Anterior cingulate cortex (tissue), 58 donors: ENCODE measurements at places on chromosomes 2 and 18.

GRCh38 chr2:43328832-43329231 is 102.4 kb upstream of the ZFP36L2 start:
- no peak for DNase-seq

- DNase-seq = no peak
These were observed 17.1 kb downstream of the RBM44 start for GRCh38 chr2:237815637-237816036.

- no peak for DNase-seq
These were observed 154.0 kb downstream of the TRIB2 start for GRCh38 chr2:12870692-12871091.

DNA sequence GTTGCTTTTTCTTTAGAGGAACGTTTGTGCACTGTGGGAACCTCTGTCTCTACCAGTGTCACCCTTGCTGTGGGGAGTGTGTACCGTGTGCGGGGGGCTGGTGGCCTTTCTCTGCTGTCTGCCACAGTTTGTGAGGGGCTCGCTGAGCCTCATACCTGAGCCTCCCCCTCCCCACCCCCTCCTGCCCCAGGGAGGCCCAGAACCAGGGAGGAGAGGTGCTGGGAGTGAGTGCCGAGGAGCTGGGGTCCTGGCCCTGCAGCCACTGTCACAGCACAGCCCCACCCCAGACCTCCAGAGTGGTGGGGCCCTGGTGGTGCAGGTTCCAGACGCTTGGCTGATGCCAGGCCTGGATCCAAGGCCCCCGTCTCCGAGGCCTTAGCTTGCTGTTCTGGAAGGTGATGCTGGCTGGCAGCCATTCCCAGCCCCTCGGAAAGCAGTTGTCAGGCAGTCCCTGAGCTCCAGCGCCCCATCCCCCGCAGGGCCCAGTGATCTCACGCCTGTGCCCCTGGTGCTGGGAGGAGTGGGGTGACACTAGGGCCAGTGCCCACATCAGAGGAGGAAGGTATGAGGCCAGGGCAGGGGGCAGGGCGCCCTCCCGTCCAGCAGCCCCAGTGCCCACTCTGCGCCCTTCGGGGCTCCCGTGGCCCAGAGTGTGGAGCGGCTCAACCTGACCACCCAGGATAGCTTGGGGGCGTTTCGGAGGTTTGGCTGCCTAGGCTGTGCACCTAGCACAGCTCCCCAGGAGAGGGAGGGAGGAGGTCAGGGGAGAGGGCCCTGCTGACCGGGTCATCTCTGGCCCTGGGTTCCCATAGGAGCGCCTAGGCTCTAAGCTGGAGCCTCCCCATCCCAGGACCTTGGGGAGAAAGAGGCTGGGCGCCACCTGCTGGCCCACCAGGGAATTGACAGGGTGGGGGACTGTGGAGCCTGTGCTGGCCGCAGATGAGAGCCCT is 53.0 kb upstream of the ALPP start:
- peak; percentile 45 for DNase-seq

DNA sequence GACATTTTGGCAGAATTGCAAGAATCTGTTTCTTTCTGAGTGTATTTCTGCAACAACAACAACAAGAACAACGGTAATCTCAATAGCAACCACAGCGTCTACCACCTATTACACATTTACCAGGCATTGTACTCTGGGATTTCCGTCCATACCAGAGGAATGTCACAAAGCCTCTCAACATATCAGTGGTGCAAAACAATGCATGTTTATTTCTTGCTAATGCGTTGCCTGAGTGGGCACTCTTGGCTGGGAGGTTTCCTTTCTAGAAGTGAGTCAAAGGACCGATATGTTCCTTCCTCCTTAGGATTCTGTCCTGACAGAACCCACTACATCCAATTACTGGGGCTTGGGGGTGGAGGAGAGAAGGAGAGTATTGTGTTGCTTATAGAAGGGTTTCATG is 585.6 kb downstream of the TSN start:
- no peak for DNase-seq

DNA sequence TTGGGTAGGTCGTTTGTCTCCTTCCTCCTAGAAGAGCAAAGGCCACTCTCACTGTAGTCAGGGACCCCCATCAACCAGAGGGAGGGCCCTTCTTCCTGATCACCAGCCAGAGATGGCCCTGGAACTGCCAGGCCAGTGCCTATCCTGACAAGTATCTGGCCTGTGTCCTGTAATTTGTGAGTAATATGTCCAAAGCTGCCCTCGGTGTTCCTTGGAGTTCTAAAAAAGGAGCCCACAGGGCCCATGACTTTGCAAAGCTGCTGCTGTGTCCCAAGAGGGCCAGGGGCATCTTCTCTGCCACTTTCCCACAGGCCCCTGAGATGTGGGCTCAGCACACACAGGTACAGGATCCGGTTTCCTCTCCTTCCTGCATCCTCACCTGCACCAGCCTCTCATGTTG is 212.4 kb downstream of the SEPTIN10 start:
- no peak for DNase-seq

GRCh38 chr18:7662866-7663265 is 95.8 kb downstream of the PTPRM start:
- DNase-seq = no peak

- DNase-seq = no peak
These were observed 318.2 kb upstream of the NRXN1 start for GRCh38 chr2:51350100-51350499.

DNA sequence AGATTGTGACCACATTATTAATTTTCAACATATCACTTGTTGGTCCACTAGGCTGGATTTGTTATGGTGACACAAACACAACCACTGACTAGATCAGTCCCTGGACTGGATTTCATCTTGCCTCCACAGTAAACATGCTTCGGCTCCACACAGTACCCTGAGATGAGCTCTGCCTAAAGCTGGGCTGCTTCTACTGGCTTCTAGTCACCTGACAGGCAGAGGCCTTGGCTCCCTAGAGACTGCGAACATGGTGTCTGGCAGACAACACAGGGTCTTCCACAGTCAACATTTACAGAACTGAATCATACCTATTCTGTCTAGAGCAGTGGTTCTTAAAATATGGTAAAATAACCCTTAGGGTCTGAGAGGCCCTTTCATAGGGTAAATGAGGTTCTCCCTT is 69.2 kb downstream of the RIT2 start:
- DNase-seq = no peak

DNA sequence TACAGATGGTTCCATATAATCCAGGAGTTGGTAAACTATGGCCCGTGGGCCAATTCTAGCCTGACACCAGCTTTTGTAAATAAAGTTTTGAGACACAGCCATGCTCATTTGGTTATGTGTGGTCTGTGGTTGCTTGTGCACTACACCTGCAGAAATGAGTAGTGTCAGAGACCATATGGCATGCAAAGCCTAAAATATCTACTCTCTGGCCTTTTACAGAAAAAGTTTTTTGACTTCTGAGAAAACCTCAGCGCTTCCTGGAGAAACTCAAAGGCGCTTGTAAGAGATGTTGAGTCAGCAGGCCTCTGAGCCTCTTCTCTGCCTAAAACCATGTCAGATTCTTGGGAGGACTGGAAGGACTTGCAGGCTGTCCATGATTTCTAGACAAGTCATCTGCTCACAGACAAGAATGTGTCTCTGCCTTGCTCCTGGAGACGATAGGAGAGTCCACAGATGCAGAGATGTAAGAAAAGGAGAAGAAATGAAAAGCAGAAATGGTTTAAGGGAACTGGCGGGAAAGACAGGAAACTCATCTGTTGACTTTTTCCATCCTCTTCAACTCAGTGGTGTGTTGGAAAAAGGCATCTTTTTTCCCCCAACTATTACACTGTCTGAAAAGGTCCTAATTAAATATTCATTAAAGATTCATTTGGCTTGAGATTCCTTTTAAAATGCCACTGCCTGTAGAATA is 5.2 kb downstream of the TTC39C start:
- no peak for DNase-seq

GRCh38 chr2:55550368-55551102 is 31.0 kb downstream of the CFAP36 start:
- no peak for DNase-seq

DNA sequence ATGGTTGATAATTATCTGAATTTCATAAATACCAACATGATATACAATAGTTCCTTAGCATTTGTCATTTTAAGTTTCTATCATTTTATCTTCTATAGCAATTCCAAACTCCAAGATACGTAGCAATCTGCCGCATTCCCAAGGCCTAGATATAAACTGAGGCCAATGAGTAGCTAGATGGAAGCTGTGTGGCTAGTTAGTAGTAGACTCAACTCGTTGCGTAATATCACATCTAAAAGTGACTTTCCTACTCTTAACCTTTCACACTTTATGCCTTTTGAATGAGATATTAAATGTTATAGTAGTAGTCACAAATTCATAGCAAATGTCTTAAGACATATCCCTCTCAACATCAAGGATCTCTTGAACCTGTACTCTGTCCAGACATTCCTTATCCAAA is 33.6 kb downstream of the WDSUB1 start:
- no peak for DNase-seq

DNA sequence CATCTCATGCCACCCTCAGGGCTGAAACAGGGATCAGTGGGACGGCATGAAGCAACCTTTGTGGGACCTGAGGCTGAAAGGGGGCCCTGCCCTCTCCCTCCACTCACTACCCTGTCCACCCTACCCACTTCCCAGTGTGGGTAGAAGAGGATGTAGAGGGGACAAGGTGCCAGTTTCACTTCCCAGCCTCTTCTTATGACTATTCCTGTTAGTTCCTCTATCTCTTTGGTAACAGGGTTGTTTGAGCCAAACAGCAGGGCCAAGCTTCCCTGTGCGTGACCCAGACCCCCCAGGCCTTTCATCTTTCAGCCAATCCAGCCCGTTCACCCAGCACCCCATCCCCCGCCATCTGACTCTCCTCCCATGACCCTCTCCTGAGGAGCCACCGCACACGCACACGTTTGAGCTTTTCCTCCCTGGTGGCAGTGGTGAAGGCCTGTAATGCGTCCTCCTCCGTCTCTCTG is 82.3 kb downstream of the STPG4 start:
- DNase-seq = no peak

DNA sequence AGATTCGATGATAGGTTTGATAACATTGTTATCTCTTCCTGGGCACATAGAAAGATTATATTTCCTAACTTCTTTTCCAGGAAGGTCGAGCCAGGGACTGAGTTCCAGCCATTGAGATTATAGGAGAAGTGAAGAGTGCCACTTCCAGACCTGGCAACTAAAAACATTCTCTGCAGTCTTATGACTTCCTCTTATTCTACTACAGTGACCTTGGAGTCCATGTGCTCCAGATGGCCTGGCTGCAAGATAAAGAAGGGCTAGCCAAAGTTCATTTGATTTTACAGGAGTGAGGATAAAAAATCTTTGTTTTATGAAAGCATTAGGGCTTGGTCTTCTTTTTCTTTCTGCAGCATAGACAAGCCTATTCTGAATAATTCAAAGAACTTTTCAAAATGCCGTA is 363.0 kb downstream of the FSIP2 start:
- DNase-seq = no peak

- no peak for DNase-seq
These were observed 308.2 kb downstream of the EN1 start for GRCh38 chr2:118539290-118539689.

GRCh38 chr2:31161637-31162036 is 23.4 kb upstream of the GALNT14 start:
- DNase-seq = no peak

DNA sequence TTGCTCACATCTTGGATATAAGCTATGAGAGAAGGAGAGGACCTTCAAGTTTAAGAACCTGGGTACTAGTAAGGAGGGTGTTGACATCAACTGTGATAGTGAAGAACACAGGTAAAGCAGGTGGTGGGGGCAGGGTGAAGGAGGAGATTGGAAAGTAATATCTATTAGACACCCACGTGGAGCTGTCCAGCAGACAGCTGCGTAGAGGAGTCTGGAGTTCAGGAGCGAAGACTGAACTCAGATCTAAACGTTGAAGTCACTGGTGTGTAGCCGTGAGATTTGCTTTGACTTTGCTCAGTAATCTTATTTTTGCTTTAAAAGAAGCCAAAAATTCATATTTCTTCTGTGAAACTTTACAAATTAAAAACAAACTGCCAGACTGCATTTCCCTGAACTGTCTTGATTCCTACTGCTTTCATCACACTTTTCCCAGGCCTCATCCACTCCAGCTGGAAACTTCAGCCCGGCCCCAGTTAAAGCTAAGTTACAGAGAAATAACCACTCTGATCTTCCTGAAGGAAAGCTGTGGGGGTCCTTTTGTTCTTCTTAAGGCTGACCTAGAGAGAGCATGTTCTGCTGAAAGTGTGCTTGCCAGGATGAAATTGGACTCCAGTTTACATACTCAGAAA is 533.3 kb downstream of the CNTNAP5 start:
- no peak for DNase-seq

- no peak for DNase-seq
These were observed 892.2 kb upstream of the ZEB2 start for GRCh38 chr2:145412155-145412554.

GRCh38 chr2:6392966-6393365 is 472.7 kb downstream of the CMPK2 start:
- no peak for DNase-seq

DNA sequence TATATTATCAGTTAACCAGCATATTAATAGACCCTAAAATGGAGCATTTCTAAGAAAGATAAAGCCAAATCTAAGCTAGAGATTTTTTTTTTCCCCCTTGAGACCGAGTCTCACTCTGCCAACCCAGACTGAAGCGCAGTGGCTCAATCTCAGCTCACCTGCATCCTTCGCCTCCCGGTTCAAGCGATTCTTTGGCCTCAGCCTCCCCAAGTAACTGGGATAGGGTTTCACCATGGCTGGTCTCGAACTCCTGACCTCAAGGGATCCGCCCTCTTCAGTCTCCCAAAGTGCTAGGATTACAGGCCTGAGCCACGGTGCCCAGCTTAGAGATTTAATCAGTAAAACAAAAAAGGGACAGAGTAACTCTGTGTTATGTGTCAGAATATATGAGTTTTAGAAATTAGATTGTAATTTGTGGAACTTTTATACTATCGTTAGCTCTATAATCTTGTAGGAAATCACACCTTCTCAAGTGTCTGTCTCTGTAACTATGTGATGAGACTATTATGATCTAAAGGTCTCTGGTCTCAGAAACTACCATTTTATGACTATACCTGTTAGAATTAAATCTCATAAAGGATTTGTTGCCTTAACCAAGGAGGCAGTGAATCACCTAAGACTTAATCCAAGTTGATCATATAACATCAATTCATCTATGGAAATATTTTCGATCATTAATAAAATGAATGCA is 34.0 kb downstream of the YWHAQ start:
- DNase-seq = no peak

- DNase-seq = peak; percentile 27
These were observed 158.3 kb downstream of the ZFP36L2 start for GRCh38 chr2:43068041-43068533.
